HL-60 (cell line): ENCODE measurements at places on chromosomes 7 and 10.
A peak's percentile ranks its signal among the peaks of the same experiment; 100 is the strongest.

DNA sequence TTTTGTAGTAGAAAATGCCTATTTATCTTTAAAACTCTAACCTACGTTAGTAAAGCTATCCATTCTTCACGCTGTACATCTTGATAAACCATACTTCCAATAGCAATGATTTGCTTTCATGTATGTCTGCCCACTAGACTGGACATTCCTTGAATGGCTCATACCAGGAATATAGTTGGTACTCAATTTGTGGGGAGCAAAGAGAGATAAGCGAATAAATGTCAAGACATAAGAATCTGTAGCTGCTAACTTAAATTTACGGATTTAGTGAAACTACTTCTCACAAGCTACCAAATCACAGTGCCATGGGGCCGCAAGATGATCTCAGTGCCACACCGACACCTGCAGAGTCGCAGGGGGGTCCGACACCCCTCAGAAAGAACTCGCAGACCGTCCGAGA, 763 bp upstream of the RALA start:
- no peak for DNase-seq

DNA sequence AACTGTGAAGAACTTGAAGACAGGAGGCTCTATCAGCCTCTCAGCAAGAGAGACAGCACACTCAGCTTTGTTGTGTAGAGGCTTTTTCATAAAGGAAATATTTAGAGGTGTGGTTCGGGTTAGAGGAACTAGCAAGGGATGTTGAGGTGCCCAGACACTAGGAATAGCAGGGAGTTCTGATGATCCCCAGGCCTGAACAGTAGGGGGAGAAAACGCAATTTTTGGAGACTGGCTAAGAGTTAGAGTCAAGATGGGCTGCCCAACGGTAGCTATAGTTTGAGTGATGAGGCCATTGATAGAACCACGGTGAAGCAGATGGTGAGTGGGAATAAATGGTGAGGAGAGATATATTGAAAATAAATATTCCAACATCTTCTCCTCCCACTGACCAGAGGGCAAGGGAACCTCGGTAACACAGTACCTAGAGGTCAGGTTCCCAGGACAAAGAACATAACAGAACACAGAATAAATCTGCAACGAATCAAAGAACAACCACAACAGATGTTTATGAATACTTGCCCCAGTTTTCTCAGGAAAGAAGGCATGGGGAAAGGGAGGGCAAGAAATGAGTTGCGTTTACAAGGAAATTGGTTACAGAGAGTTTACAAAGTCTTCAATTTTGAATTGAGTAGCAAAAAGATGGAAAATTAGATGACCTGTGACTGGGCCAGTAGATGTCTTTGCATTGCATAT, 24.2 kb upstream of the BPGM start:
- DNase-seq: no peak

GRCh38 chr7:80139236-80139635, 4.6 kb downstream of the GNAI1 start:
- DNase-seq: no peak

- no peak for DNase-seq
Observed at GRCh38 chr10:32332299-32332750, 14.6 kb downstream of the EPC1 start.

DNA sequence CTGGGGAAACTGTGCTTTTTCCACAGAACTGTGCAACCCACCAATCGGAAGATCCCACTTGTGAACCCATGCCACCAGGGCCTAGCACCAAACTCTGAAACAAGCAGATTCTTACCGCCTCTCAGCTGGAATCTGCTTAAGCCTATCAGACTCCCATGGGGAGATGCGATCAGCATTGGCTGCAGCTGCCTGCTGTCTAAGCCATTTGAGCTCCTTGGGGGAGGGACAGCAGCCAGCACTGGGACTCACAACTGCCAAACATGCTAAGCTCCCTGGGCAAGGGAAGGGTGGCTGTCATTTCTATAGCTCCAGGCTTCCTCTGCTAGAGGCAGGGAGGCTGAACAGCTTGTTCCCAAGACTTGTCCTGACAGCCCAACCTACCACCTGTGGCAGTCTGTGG, 283.8 kb downstream of the CDK14 start:
- DNase-seq: no peak

GRCh38 chr7:131182446-131183058, 145.1 kb upstream of the MKLN1 start:
- DNase-seq: no peak

DNA sequence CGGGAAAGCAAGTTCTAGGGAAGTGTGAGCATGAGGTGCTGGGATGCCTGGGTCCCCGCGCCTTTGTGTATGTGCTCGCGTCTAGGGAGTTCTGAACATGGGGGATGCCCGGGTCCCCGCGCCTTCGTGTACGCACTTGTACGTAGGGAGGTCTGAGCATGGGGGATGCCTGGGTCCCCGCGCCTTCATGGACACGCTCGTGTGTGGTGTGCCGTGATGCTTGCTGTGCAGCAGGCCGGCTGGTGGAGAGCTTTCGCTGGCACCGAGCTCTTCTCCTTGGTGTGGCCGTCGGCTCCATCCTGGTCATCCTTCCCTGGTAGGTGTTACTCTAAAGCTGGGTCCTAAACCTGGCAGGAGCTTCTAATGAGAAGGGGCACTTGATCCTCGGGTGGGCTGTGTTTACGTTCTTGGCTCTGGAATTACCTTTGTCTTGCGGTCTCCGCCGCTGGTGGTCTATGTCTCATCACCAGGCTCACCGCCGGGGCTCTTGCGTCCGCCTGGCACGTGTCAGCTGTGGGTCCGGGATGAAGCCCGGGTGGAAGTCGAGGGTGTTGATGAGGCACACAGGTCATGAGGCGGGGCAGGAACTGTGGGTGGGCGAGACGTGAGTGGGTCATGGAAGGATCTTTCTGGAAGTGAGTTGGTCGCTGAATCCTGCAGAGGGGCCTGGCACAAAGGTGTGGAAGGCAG, 63.5 kb downstream of the DNAJB6 start:
- DNase-seq: no peak

- DNase-seq: no peak
Observed at GRCh38 chr10:94423627-94424026, 21.3 kb downstream of the TBC1D12 start.

DNA sequence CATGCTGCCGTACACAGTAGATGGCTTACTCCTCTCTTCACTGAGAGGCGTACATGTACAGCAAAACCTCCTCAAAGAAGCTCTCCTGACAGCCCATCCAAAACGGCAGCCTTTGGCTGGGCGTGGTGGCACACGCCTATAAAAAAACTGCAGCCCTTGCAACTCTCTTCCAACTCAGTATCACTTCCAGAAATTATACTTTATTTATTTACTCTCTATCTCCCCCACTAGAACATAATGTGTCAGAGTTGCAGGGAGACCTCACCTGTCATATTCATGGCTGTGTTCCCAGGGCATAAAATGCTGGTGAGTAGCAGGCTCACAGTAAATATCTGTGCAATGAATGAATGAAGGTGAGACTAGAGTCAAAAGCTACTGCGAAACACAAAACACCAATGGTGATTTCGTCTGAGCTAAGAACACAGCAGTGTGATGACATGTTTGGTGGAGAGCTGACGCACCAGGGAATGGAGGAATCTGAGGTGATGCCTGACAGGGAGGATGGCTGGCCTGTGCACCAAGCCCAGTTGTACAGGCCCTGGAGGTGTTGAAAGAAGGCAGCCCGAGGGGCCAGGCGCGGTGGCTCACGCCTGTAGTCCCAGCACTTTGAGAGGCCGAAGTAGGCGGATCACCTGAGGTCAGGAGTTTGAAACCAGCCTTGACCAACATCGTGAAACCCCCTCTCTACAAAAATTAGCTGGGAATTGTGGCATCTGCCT, 55.3 kb downstream of the COBL start:
- no peak for DNase-seq

- no peak for DNase-seq
Observed at GRCh38 chr7:75756206-75756990, 15.6 kb downstream of the CCL26 start.

DNA sequence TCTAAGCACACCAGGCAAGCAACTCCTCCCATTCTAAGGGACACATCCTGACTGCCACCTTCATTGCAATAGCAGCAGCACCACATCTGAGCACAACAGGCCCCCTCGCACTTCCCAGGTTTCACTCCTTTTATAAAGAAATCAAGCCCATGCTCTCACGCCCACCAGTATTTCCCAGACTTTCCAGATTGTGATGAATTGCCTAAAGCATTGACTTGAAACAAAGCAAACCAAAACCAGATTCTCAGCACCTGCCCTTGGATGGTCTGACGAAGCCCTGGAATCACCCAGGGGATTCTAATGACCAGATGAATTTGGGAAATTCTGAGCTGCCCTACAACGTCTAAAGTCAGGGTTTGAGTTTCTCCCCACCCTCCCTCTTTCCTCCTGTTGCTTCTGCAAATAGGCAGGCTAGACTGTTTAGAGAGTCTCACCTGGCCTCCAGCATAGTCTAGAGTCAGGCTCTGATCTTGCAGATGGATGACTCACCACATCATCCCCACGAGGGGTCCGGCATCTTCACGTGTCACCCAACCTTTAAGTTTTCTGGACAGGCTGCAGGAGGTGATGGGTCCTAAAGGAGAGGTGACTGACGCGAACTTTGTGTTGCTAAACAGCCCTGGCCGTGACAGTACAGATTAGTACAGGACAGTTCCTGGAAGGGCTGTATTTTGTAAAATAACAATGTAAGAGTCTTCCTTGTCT, 198.0 kb downstream of the SKIDA1 start:
- no peak for DNase-seq

DNA sequence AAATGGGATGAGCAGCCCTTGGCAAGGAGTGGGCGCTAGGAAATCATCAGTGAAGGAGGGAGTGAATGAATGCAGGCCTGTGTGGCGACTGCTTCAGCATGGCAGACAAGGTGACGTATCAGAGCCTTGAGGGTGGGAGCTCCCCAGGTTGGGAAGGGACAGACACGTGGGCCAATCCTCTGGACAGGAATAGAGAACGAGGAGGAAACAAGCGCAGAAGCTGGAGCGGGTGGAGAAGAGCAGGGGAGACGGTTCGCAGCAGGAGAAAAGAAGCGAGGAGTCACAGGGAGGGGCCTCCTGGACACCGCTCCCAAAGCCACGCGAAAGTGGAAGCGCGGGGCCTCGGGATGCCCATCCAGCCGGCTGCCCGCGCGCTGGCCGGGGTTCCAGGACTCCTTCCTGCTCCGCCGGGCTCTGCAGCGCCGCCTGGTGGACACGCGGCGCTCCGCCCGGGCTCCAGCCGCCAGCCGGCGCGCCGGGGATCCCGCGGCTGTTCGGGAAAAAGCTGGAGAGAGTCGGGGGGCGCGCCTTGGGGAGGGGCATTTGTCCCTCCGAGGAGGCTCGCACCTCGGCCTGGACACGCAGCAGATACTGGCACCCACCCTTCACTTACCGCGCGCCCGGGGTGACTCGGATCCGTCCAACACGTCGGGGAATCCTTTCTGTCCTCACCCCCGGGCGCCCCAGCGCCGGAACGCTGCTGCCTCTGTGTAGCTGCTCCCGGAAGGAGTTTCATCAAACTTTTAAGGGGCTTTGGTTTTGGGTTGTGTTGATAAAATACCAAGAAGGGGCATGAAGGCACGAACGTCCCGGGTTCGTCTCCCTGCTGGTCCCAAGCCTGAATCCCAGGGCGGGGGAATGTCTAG, 6.3 kb downstream of the ZNF503 start:
- DNase-seq: peak; percentile 20

DNA sequence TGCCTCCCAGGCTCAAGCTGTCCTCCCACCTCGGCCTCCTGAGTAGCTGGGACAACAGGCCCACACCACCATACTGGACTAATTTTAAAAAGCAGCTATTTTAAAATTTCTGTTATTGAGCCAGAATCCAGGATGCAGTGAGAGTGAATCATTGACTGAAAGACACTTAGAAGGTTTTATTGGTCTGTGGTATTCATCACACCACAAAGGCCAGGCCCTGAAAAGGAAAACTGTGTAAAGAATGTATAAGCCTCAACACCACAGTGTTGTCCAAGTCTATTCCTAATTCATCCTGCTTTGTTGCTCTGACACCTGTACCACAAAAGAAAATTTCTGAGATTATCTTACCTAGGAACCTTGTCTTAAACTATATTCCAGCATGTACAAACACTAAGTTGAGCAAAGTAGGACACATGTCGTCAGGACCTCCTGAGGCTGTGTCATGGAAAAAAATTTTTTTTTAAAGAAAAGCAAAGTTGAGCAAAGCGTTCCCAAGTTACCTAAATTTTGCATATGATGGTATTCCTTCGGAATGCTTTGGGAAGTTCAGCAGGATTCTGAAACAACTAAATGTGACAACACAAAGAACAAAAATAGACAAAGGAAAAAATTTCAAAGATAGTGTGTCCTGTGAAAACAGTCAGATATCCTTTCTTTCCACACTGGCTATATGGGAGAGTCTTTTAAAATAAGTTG, 129.6 kb upstream of the MKLN1 start:
- no peak for DNase-seq

- DNase-seq: peak; percentile 69
Observed at GRCh38 chr7:17234398-17235031, 63.9 kb upstream of the AHR start.

GRCh38 chr10:124741281-124741921, 2.8 kb downstream of the FAM53B start:
- DNase-seq: peak; percentile 77

DNA sequence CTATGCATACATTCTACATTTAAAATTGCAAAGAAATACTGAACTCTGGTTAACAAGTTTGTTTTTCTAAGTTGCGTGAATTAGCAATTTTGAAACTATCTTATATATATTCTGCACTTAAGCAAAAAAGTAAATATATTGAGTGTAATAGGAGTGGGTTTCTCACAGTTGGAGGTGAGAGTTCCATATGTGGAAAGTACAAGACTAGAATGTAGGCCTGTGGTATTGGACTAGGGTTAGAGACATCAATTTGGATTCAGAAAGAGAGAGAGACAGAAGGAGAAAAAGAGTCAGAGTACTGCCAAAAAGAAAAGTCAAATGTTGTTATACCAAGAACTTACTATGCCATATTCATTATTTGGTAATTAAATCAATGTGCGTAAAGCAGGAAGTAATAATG, 47.3 kb upstream of the ITGB8 start:
- DNase-seq: no peak

DNA sequence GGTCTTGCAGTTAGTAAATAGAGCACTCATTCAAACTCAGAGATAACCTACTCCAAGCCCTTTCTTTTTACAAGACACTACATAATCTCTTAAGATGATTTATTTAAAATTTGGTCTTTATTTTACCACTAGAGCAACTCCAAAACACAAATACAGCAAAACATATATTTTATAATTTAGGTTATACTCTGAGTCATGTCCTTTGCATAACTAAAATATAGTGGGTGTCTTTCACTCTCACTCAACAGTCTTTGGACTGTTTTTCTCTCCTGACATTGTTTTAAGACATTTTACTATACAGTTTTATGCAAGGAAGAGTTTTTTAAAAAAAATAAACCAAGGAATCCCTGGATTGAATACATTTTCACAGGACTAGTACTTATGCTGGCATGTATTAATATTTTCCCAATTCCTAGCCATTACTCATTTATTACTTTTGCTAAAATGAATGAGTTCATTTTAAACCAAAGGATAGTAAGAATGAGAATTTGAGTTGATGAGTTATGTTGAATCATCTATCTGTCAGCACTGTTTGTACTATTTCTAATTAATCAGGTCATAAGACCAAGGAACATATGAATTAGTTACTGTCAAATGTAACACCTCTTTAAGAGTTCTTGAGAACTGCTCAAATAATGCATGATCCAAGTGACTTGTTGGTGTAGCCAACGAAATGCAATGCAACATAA, 303.1 kb upstream of the FZD1 start:
- DNase-seq: no peak
